ENCODE measurements at places on chromosomes 3 and 15.

GRCh38 chr3:32359766-32360492 lies 31.7 kb upstream of the CMTM7 start:
- DNase-seq, result no peak

- no peak for DNase-seq
These were observed 348.6 kb downstream of the NLGN1 start for GRCh38 chr3:173745952-173746682.

DNA sequence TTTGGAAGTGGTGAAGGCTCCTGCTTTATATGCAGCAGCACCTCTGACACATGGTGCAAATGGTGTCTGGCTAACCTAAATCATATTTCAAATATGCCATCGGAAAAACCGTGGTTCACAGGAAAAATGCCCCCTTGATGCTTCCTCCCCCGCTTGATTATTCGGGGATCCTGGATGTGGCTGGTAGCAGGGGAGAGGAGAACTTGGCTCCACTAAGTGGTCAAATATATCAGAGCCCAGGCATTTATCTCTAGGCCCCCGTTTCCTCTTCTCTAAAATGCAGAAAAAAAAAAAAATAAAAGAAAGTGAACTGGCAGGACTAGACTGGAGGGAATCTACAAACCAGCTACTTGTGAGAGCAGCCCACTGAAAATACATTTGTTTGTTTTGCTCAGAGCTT lies 18.2 kb upstream of the ATP2B2 start:
- no peak for DNase-seq

DNA sequence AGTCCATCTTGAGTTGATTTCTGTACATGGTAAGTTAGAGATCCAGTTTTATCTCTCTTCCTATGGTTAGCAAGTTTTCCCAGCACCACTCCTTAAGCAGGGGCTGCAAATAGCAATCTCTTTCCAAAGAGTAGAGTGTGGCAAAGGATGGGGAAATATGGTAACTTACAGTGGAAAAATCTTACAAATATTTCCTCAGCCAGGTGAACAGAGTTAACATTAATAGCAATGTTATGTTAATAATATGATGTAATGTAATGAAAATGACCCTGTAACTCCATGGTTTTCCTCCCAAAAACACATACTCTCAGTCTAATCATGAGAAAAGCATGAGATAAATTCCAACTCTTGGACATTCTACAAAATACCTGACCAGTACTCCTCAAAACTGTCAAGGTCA lies 30.4 kb downstream of the FSIP1 start:
- no peak for DNase-seq

GRCh38 chr15:35622641-35623340 lies 76.8 kb upstream of the DPH6 start:
- no peak for DNase-seq

GRCh38 chr3:109702252-109702651 lies 364.9 kb upstream of the DPPA4 start:
- DNase-seq, result no peak

DNA sequence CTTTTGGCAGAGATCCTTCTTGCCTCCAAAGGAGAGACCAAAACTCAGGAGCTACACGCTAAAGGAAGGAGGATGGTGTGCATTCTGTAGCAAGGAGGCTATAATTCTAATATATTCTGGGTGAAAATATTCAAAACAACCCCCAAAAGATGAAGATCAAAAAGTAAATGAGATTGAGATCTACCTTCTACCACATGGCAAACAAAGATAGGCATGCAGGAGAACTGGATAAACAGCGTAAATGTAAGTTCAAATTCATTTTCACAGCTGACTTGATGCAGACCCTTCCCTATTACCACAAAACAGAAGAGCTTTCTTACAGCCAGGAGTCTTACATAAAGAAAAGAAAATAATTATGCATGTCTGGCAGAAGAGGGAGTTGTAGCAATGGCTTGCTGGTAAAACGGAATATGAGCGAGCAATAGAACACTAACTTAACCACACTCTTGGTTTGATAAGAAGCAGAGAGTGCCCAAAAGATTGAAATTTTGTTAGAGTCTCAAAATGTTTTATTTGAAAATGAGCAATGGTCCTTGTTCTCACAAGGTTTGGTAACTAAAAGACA lies 272.7 kb downstream of the MECOM start:
- DNase-seq, result no peak

DNA sequence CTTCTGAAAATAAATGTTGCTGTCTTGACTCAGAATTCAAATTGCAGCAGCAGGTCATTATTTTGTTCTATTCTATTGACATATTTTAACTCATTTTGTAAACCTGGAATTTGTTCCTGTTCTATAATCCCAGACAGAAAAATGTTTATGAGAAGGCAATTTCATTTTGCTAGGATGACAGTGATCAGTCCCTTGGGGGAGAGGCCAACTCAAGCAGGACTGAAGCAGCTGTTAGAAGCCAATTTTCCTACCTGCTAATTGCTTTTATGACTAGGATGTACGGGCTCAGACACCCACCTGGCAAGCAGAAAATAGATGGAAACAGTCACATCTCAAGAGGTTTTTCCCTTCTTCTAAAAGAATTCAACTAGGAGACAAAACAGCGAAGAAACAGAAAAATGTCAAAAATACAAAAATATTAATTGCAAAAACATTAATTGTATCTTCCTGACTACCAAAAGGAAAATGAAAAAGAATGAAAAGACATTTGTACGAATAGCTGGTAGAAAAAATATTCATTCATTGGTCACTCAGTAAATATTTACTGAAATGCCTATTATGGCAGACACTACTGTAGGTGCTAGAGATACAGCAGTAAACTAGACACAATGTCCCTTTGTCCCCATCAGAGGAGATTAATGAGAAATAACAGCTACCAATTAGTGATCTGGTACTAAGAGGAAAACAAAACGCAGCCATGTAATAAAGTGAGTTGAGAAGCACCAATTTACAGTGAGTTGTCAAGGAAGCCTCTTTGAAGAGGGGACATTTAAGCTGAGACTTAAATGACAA lies 73.5 kb downstream of the PEAK1 start:
- DNase-seq, result no peak

DNA sequence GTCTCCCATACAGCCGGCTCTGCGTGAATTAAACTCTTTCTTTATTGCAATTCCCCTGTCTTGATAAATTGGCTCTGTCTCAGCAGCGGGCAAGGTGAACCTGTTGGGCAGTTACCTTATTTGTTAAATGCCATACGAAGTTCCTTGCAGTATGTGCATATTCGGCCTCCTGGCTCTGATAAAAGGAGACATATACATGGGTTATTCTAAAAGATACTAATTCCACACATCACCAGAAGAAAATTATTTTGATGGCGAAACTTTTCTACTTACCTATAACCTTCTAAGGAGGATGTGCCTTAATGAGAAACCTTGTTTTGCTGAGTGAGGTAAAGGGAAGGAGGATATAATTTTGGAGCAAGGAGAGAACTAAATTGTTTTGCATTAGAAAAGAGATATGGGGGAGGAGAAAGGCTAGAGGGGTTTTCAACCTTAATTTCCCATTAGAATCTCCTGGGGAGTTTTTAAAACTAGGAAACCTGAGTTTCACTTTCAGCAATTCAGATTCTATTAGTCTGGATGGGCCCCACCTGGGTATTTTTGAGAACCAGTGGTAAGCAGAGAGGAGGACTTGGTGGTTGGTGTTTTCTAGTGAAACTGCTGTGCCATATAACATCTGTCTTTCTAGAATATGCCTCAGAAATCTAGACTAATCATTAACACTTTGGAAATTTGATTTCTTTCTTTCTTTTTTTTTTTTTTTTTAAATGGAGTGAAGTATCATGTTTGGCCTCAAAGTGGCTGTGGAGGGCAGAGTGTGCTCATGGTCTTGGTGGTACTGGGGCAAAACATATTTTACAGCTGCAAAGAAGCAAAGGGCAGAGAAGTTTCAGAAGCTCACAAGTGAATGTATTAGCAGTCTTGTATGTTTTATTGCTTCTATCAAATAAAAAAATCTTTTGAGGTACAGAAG lies 23.0 kb downstream of the NANOGP8 start:
- DNase-seq, result no peak

DNA sequence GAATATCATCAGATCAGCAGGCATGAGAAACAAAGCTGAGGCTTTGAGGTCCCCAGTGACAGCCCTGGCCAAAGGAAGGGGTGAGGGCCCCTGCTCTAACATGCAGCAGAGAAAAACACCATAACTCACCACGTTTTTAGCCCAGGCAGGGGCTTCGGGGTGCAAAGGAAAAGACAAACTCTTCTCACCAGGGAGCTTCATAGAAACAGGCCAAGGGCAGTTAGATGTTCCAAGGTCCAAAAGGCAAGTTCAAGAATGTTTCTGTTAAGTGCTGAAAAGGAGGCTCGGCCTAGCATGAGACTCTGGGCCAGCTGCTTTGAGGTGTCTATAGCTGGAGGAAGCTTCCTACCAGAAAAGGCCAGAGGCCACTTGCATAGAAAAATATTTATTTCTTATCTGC lies 608.4 kb upstream of the CFAP20DC start:
- no peak for DNase-seq

- no peak for DNase-seq
These were observed 7.5 kb downstream of the PCSK6 start for GRCh38 chr15:101481917-101482525.

DNA sequence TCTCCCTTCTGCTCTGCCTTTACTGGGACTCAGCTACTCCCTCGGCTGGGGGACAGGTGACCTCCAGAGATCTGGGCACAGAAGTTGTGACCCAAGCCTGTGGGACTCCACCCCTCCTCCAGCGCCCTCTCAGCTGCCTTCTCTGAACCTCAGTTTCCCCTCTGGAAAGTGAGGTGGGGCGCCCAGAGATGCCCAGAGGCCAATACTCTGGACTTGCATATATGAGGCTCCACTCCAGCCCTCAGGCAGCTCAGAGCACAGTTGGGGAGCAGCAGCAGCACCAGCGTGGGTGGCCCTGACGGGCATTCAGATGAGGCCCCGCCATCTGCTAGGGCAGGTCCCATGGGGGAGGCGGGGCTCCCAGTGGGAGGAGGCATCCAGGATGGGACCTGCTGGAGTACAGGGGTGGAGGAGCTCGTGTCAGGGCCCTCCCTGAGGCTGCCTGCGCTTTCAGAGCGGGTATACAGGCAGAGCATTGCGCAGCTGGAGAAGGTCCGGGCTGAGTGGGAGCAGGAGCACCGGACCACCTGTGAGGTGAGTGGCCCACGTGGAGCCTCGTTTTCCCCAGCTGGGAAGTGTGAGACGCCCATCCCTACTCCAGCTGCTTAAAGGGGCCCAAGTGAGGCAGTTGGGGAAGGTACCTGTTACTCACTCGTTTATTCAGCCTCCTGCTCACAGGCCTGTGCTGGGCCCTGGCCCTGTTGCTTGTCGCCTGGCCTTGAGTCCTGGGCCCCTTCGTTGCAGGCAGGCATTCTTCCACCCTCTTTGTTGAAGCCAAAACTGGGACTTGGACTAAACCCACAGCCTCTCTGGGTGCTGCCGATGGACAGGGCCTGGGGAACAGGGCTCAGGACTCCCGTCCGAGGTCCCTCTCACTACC lies 35.4 kb downstream of the PSTPIP1 start:
- no peak for DNase-seq

- no peak for DNase-seq
These were observed 24.8 kb upstream of the BOC start for GRCh38 chr3:113186566-113186965.

GRCh38 chr3:114892880-114893279 lies 254.2 kb downstream of the ZBTB20 start:
- no peak for DNase-seq

DNA sequence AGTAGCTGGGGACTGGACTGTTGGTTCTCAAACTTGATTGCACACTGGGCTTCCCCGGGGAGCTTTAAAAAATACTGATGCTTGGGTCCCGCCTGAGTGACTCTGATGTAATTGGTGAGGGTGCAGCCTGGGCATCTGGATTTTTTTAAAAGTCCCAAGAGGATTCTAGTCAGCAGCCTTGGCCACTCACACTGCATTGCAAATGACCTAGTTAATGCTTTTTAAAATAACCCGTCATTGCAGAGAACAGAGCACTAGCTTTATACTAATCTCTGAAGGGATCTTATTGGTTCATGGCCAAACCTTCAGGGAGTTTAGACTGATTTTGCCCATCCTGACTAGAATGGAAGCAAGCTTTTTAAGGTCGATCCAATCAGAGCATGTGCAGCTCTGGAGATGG lies 310.6 kb upstream of the PROK2 start:
- no peak for DNase-seq

- no peak for DNase-seq
These were observed 399.7 kb downstream of the VPS13C start for GRCh38 chr15:61660579-61660978.

- DNase-seq, result no peak
These were observed 930.3 kb downstream of the NTRK3 start for GRCh38 chr15:87326269-87326668.

GRCh38 chr15:92623435-92623834 lies 32.1 kb downstream of the FAM174B start:
- no peak for DNase-seq

- no peak for DNase-seq
These were observed 53.0 kb downstream of the STARD5 start for GRCh38 chr15:81270781-81271491.

DNA sequence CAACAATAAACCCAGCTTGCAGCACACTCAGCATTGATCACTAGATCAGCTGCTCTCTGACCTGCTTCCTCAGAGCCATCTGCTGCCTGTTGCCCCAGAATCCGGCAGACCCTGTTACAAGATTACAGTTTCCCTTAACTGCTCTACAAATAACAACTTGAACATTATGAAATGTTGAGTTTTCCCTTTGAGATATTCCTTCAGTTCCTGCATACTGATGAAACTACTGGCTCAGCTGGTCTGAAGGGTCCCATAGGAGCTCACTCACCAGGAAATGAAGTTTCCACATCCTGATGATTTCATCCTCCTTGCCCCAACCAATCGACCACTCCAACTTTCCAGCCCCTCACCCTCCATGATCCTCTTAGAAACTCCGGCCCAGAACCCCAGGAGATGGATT lies 281.9 kb downstream of the OCA2 start:
- DNase-seq, result no peak

DNA sequence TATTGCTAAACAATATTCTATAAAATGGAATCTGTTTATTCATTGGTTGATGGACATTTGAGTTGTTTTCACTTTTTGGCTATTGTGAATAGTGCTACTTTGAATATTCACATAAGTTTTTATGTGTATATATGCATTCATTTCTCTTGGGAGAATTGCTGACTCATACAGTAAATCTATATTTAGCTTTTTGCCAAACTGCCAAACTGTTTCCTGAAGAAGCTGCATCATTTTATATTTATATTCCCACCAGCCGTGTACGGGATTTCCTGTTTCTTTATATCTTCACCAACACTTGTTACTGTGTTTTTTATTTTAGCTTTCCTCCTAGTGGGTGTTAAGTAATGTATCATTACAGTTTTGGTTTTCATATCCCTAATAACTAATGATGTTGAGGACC lies 12.5 kb upstream of the TCAIM start:
- no peak for DNase-seq

GRCh38 chr3:79113876-79114275 lies 653.9 kb downstream of the ROBO1 start:
- DNase-seq, result no peak

- DNase-seq, result no peak
These were observed 687.4 kb downstream of the EDEM1 start for GRCh38 chr3:5874931-5875341.

Data from stimulated activated naive CD4-positive, alpha-beta T cell (primary cell).